ENCODE measurements at places on chromosomes 13 and 19.

GRCh38 chr19:14835011-14835410 is at the start of the genes OR7A5 and OR7C1:
Gene OR7A5 (minus strand): TSS chr19:14835185. CDS start chr19:14828241, 6,944 bp downstream.
Gene OR7C1 (minus strand): TSS chr19:14835185. CDS start chr19:14800136, 35,049 bp downstream.
- no peak for DNase-seq

DNA sequence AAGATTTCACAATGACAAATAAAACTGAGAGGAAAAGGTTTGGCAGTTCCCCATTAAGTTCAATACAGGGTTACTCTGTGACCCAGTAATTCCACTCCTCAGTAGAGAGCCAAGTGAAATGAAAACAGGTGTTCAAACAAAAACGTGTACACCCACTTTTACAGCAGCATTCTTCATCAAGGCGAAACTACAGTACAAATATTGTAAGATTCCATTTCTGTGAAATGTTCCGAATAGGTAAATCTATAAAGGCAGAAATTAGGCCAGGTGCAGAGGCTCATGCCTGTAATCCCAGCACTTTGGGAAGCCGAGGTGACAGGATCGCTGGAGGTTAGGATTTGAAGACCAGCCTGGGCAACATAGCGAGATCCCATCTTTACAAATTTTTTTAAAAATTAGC is 8.9 kb upstream of the GDF15 start:
- no peak for DNase-seq

- no peak for DNase-seq
These were observed 640.9 kb upstream of the MIR17HG start for GRCh38 chr13:90706631-90707030.

GRCh38 chr19:18893587-18894253 is 2.2 kb downstream of the CERS1 start:
- no peak for DNase-seq

GRCh38 chr19:33960566-33960965 is 163.9 kb downstream of the KCTD15 start:
- no peak for DNase-seq

- DNase-seq: no peak
These were observed 278.3 kb downstream of the TEX29 start for GRCh38 chr13:111598747-111599146.

- DNase-seq: no peak
These were observed 2494.2 kb upstream of the PCDH20 start for GRCh38 chr13:63909726-63910375.

DNA sequence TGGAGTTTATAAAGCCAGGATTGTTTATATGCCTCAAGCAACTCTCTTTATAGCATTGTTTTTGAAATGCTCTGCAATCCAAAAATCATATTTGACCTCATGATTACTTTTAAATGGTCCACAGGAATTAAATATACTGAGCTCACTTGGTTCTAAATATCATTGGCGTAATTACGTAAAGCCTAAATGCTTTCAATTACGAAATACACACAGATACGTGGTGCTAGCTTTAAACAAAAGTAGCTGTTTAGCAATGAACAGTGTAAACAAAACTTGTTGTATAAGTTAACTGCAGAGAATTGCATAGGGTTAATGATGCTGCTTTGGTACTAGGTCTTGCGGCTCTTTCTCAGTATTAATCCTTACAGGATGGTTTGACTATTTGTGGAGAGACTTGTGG is 346.6 kb downstream of the COG6 start:
- DNase-seq: no peak

DNA sequence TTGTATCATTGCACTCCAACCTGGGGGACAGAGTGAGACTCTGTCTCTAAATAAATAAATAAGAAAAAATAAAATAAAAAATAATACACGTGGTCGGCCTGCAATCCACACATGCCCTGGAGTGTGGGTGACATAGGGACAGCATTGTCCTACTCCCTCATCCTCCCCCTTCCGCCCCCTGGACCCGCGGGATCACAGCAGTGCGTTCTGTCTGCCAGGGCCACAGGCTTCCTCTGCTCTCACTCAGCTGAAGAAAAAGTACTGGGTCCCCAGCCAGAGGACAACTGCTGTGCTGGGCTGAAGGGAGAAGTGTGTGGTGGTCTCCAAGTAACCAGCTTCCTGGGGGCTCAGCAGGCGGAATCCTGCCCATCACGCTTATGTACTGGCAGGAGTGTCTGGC is 6.3 kb downstream of the BCAT2 start:
- no peak for DNase-seq

DNA sequence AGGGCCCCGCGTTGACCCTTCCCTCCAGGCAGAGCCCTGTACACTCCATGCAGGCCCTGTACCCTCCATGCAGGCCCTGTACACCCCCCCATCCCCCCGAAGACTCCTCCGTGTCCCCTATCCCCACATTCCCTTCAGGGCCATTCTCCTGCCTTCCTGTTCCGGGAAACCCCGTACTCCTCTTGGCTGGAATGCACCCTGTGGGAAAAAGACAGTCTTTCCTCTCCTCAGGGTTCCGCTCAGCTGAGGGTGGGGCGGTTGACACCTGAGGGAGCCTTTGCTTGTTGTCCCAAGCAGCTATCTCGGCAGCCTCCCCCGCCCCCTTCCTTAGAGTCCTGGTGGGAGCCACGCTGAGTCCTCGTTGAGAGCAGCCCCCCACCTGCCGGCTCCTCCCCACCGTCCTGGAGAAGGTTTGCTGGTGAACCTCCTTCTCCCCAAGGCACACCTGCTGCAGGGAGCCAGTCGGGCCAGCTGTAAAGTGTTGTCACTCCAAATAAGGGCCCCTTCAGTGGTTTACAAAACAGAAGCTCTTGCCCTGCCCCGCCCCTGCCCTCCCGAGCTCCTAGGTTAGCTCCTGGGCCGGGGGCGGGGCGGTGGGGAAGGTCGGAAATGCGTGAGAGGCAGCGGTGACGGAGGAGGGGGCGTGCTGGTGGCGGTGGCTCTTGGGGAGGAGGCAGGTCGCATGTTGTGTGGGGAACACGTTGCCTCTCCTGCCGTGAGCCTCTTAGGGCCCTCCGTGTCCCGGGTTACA is 1.5 kb downstream of the GNA11 start:
- DNase-seq: no peak

- no peak for DNase-seq
These were observed 10.5 kb upstream of the ZNF112 start for GRCh38 chr19:44367024-44367423.

DNA sequence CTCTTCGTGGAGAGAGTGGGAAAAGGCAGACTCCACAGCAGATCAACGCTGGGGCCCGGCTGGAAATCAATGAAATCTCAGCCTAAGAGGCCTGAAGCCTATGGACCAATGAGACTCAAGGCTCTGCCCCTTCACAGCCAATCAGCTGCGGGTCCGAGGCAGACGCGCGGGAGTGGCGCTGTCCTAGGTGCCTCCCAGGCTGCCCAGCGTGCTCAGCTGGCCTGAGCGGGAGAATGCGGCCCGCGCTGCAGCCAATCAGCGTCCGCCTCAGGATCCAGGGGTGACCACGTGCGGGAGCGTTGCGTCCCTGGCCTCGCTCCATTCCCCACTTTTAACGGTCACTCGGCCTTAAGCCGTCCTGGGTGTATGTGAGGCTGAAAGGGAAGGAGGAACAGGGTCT is at the start of gene ZBTB32:
TSS of gene ZBTB32 (plus strand) at position 341 of the 400 bp plus-strand sequence. CDS start 10,069 bp downstream, outside the sequence.
- DNase-seq: no peak

DNA sequence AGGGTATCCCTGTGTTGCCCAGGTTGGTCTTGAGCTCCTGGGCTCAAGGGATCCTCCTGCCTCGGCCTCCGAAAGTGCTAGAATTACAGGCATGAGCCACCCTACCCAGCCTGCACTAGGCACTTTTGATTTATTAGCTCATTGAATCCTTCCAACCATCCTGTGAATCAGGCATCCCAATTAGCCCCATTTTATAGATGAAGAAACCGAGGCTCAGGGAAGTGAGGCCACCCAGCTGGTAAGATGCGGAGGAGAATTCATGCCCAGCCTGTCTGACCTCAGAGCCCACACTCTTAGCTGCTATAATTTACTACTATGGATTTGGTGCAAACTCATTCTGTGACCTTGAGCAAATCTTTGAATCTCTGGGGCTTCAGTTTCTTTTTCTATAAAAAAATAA is 17.8 kb upstream of the CACNG8 start:
- DNase-seq: no peak

DNA sequence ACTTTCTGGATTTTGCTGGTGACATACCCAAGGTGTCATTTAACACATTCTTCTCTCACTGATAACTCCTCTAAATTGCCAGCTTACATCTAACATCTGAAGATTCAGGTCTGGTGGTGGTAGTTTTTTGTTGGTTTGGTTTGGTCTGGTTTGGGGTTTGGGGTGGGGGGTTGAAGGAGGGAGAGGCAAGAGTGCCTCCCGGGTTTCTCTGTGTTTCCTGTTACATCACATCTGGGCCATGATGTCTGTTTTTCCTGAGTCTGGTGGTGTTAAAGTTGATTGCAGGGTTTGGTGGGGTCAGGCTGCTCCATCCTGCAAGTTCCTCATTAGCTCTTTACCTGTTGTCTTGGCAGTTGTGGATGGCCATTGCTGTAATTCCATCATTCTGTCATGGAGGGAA is 155.8 kb upstream of the UBL3 start:
- no peak for DNase-seq

GRCh38 chr19:37227996-37228395 is 10.0 kb downstream of the ZNF383 start:
- no peak for DNase-seq

DNA sequence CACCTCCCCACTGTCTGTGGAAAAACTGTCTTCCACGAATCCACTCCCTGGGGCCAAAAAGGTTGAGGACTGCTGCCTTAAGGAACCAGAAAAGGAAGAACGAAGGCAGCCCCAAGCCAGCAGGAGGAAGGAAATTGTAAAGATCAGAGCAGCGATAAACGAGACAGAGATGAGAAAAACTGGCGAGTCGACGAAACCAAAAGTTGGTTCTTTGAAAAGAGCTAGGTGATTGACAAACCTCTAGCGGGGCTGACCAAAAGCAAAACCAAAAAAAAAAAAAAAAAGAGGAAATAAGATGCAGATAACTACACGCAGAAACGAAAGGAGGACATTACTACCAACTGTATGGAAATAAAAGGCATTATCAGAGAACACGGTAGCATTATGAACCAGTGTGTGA is 76.9 kb downstream of the GADD45B start:
- peak; percentile 78 for DNase-seq

DNA sequence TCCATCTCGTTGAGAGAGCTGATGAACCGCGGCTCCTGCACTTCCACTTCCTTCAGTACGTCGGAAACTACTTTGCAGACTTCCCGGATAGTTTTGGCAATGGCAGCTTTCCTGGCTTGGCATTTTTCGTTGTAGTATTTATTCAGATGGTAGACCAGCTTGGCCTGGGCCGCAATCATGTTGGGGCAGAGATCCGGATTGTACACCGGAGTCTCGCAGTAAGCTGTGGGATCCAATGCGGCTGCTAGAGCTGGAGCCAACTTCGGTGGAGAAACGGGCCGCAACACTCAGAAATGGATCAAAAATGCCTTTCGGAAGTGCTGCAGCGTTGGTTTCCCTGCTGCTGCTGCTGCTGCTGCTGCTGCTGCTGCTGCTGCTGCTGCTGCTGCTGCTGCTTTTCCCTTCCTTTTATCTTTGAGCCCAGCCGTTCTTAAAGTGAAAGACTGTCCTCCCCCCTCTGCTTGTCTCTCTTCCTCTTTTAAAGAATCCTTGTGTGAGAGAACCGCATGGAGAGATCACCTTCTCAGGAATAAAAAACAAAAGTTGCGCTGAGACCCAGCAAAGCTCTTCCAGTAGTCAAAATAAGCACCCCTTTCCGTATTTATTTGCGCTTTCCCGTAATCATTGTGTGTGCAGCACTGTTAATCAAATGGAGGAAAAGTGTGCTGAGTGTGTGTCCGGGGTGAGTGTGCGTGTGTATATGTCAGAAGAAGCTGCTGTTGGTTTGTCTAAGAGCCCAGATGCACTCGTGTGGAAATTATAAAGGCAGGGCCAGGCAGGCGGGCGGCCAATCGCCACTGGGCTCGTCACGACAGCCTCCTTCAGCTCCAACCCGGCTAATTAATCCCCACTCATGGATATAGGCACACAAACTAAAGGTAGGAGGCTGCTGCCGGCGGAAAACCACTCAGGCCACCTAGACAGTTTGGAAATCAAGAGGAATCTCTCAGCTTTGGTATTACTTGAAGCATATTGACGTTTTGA is at the start of gene MAB21L1:
TSS of gene MAB21L1 (minus strand) at position 730 of the 984 bp plus-strand sequence. CDS start at position 179, 551 bp downstream.
- DNase-seq: peak; percentile 14

DNA sequence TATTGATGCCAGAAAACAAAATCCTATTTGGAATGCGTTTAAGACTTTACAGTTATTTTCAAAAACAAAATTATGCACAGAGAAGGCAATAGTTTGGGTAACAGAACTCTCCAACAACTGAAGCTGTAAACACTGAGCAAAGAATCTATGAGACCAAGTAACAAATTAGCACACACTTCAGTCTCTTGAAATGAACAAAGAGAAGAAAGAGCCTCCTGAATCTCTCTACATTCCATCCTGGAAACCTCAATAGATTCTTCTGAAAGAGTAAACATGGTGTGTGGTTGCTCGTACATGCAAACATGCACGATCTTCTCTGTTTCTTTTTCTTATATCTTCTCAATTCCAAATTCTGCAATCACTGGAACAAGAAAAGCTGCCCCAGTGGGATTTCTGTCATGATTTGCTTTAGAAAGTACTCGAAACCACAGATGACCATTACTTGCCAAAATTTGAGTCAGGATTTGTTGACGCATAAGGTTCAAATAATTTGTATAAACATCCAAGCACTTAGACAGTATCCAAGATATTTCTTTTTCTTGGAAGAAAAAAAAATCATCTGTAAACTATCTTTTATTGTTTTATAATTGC is 137.9 kb upstream of the DACH1 start:
- DNase-seq: no peak

- DNase-seq: no peak
These were observed 232.4 kb downstream of the LHFPL6 start for GRCh38 chr13:39370554-39370953.

- no peak for DNase-seq
These were observed at the start of gene FREM2 for GRCh38 chr13:38686577-38687245. Gene FREM2 (plus strand): TSS chr13:38687077. CDS start chr13:38687345, 268 bp downstream.

DNA sequence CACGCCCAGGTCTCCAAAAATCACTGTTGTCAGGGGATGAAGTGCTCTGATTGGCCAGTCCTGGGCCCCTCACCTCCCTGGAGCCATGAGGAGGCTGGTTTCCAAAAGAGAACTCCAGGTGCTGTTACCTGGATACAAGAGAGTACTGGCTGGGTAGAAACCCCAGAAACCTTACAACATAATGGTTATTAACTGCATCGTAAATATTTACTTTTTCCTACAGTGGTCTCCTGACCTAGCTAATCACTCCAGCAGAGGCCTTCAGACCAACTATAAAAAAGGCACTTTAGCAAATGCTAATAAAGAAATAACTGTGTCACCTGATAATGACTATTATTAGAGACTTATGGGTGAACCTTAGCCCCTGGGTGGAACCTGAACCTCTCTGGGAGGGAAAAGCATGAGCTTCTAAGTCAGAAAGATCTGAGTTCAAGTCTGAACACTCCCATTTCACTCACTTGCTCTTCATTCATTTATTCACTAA is 1.5 kb upstream of the IGSF23 start:
- DNase-seq: no peak

DNA sequence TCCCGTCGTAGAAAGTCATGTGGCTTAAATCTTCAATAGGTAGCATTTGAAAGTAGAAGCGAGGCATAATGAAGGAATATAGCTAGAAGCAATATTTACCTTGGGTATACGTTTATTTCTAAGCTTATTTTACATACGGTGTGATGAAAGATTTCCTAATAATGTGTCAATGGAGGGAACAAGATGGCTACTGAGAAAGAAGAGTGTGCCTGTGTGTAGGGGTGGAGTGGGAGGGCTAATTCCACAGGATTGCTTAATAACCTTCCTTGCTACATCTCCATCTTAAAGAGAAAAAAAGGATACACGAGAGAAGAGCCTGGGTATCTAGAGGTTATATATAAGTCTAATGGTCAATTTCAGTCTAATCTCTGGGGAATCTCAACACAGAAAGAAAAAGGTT is 2.0 kb downstream of the SPART start:
- DNase-seq: peak; percentile 69

Data from SIG-M5 (cell line).